ENCODE measurements at places on chromosomes 2 and 18.
A peak's percentile ranks its signal among the peaks of the same experiment; 100 is the strongest.

GRCh38 chr18:45201029-45201428 is 414.2 kb upstream of the SLC14A2 start:
- DNase-seq: no peak

- no peak for DNase-seq
Measured at GRCh38 chr2:216621292-216621691, 11.9 kb upstream of the IGFBP2 start.

- DNase-seq: no peak
Measured at GRCh38 chr18:43278355-43278754, 1.1 kb upstream of the SYT4 start.

GRCh38 chr18:62937065-62937464 is 221.7 kb downstream of the PHLPP1 start:
- no peak for DNase-seq

DNA sequence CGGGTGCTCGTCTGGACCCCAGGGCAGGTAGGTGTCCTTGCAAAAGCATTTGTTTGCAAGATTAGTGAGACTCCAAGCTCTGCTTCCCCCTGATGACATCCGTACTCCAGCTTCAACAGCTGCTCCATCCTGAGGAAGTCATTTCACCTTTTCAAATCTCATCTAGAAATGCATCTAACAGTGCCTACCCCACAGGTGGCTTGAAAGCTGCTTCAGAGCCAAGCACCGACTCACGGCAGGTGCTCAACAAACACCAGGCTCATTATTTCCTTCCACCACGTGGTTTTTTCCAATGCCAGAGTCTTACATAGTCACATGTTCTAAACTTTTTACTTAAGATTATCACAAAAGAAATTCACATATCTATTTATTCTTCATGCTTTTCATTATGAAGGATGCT is 31.9 kb downstream of the CNGA3 start:
- DNase-seq: no peak

DNA sequence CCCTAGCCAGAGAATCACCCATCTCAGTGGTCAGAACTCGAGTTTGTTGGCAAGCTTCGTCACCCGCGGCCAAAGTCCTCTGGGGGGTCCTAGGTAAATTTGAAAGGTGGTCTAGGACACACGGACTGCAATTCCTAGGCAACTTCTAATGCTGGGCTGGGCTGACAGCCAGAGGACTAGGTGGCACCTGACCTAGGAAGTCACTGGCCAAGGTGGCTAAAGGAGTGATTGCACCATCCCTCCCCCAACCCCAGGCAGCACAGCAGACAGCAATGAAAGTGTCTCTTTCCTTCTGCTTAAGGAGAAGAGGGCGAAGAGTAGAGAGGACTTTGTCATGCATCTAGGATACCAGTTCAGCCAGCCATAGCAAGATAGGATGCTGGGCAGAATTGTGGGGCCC is 110.9 kb downstream of the CABYR start:
- DNase-seq: no peak

GRCh38 chr2:26346454-26347053 is at the start of gene ADGRF3:
Gene ADGRF3, minus strand, starts transcription at chr2:26346789. Its CDS starts 555 bp downstream, at chr2:26346234.
- peak; percentile 23 for DNase-seq

- no peak for DNase-seq
Measured at GRCh38 chr2:190149908-190150307, 87.4 kb upstream of the MSTN start.

- no peak for DNase-seq
Measured at GRCh38 chr2:178386986-178387597, 63.9 kb downstream of the PRKRA start.

- no peak for DNase-seq
Measured at GRCh38 chr2:88176352-88176984, 6.3 kb downstream of the THNSL2 start.

GRCh38 chr2:159863526-159864160 is 65.6 kb upstream of the CD302 start:
- no peak for DNase-seq

DNA sequence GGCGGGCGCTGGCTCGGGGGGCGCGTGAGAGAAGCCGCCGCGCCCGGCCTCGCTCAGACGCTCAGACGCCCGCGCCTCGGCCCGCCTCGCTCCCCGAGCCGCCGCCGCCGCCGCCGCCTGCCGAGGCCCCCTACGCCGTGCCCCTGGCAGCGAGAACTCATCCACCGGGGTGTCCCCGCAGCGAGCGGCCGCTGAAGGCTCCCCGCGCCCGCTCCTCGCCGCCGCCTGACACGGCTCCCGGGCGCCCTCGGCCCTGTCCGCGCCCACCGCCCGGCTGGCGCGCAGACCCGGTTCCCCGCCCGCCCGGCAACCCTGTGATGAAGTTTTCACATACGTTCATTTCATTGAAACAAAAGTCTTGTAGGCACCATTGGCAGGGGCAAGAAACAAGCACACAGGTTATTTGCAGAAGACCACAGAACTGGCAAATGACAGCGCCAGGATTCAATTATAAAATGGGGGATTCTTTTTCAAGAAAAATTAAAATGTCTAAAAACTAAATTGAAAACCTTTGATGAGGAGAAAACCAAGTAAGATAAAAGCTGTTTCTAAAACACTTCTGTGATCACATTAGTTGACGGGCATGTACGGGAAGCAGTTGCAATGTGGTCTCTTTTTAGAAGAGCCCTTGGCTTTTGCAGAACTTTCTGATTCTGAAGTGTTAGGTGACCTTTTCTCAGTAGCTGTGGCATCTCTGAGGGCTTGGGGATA is 50.5 kb upstream of the TUBA3D start:
- DNase-seq: no peak

- DNase-seq: no peak
Measured at GRCh38 chr2:28949617-28950305, 31.3 kb upstream of the TOGARAM2 start.

All from HuH-7.5 (cell line).